Large intestine (tissue), 12 donors: ENCODE measurements at places on chromosomes 12 and 14.

DNA sequence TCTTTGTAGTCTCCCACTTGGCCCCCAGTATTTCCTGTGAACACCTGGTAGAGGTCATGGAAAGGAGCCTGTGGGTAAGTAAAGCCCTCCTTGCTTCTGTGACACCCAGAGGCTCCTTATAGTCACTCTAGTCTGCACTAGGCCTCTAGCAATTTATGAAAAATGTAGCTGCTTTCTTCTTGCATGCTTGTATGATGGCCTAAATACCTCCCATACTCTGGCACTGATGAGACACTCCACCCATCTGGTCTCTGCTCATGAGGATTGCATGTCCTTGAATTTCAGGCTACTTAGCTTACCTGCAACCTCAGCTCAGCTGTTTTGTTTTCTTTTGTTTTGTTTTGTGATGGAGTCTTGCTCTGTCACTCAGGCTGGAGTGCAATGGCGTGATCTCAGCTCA lies 4.6 kb upstream of the A2ML1 start:
- DNase-seq, result no peak

- DNase-seq, result peak; percentile 53
These were observed 159.8 kb upstream of the DAAM1 start for GRCh38 chr14:59028476-59029202.

GRCh38 chr14:83196236-83196635 lies 1662.6 kb upstream of the SEL1L start:
- no peak for DNase-seq

- DNase-seq, result no peak
These were observed 888.1 kb upstream of the MDGA2 start for GRCh38 chr14:48563489-48563888.

- peak; percentile 62 for DNase-seq
These were observed 21.8 kb upstream of the SMCO2 start for GRCh38 chr12:27424631-27425230.

DNA sequence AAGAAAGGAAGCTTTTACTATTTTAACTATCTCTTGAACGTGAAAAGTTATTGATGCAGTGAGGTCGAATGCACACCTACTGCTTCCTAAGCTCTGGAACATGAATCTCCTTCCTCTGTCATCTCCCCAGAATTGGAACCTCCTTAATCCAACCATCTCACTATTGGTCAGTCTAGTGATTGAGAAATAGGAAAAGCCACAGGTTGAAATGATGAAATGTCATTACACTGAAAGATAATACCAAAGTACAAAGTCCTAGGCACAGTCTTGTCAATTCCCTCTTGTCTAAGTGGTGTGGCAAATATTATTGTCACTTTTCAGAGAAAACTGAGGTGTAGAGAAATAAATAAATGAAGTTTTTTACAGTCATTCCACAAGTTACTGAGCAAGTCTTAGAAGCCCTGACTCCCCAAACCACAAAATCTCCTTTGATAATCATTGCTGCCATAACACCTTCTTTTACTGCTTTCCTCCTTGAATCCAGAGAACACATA lies 19.5 kb upstream of the HIGD1C start:
- DNase-seq, result peak; percentile 89

GRCh38 chr14:103521951-103522563 lies 573 bp downstream of the CKB start:
- DNase-seq, result peak; percentile 45

DNA sequence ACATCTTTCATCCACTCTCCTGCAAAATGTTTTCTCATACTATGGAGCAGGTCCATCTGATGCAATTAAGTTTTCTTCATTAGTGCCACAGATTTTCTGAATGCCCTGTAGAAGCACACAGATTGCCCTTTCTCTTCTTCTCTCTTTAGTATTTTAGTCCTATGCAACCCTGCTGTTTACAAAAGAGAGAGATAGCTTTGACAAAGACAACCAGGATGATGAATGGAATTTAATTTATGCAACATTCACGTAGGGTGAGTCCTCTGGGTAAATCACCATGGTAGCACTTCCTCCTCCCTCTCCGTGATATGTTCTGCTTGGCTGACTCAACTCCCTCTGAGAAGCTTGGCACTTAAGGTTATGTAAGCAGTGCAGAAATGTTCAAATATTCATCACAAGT lies 400.9 kb upstream of the PDE3A start:
- DNase-seq, result no peak

DNA sequence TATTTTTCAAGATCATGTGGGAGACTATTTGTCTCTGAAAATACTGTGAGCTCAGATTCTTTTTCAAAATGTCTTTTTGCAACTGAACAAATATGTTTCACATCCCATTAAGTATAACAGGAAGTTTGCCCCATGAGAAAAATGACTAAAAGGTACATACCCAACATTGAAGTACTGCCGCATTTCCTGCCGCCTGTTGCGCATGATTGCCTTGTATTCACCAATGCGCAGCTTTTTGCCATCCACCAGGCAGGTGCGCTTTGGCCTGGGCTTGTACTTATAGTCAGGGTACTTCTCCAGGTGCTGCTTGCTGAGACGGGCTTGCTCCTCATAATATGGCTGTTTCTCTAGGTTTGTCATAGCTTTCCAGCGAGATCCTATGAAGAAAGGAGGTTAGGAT lies 413.2 kb downstream of the SOX5 start:
- DNase-seq, result no peak

DNA sequence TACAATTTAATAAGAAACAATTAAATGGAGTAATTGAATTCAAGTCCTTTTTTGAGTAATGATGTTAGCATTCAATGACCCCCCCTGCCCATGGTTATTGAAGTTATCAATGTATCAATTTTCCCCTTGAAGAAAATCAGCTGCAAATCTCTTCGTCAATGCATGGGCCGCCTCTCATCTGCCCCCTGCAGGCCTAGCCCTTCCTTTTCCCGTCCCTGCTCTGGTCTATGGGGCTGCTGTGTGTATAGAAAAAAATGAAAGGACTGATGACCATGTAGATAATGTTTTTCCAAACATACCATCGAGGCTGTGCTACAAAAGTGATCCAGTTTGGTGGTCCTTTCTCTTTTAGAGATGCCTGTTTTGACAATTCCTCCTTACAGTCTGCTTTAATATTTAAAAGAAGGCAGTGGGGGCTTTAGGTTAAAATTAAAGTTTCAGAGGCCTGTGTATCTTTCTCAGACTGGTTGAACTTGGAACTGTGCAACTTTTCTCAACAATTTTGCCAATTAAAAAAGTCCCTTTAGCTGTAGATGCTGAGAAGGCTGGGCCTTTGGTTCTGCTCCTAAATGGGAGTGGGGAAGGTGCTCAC lies 98.4 kb downstream of the APAF1 start:
- no peak for DNase-seq

- no peak for DNase-seq
These were observed 121.2 kb upstream of the PLEKHG7 start for GRCh38 chr12:92581604-92582003.

- no peak for DNase-seq
These were observed 463.9 kb downstream of the GALC start for GRCh38 chr14:87529081-87529480.

GRCh38 chr12:101663298-101663697 lies 34.1 kb upstream of the CHPT1 start:
- no peak for DNase-seq

- no peak for DNase-seq
These were observed 3.3 kb downstream of the UNG start for GRCh38 chr12:109100741-109101140.

DNA sequence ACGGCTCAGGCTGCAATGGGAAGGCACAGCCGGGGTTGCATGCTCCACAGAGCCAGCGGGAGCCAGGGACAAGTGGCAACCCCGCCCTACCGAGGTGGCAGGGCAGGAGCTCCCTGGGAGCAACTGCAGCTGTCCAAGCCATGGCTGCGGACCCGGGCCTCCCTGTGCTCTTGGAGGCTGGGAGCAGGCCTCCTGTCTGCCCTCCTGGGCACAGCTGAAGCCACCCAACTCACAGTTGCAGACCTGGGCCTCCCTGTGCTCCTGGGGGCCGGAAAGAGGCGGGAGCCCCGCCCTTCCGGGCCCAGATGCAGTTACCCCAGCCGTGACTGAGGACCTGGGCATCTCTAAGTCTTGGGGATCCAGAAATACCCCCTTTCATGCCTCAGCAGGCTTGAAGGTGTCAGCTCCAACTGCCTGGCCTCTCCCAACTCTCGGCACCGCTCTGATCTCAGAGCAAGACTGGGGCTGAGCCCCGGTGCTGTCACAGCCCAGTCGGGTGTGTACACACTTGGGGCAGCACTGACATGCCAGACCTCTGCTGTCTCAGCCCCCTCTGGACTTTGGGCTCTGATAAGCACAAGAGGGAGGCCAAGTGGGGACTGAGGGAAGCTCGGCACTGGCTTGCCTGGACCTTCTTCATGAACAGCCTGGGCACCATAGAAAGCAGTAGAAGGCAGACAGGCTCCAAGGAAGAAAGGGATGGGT lies 7.5 kb upstream of the RASSF9 start:
- DNase-seq, result peak; percentile 77

DNA sequence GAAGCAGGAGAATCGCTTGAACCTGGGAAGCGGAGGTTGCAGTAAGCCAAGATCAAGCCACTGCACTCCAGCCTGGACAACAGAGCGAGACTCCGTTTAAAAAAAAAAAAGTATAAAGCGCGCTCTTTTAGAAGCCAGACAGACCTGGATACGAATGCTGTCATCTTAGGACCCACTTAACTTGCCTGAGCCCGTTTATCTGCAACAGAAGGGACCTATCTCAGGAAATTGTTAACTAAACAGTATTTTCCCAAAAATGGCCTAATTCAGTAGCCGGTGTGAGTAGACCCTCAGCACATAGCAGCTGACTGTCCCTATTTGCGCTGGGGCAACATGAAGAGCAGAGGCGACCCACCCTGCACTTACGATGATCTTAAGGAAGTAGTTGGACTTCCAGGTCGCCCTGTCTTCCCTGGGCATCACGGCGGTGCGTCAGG lies 529 bp downstream of the RPLP0 start:
- no peak for DNase-seq

GRCh38 chr12:22242726-22243125 lies 91.8 kb downstream of the ST8SIA1 start:
- no peak for DNase-seq

GRCh38 chr12:1553536-1553935 lies 40.8 kb downstream of the FBXL14 start:
- DNase-seq, result no peak

GRCh38 chr12:62922539-62922938 lies 12.4 kb downstream of the PPM1H start:
- no peak for DNase-seq

- DNase-seq, result peak; percentile 51
These were observed 24.5 kb downstream of the FIGNL2 start for GRCh38 chr12:51823875-51824565.

- no peak for DNase-seq
These were observed 146.8 kb downstream of the EMP1 start for GRCh38 chr12:13343375-13343774.

GRCh38 chr12:2319737-2320506 lies 267.1 kb downstream of the CACNA1C start:
- DNase-seq, result no peak

DNA sequence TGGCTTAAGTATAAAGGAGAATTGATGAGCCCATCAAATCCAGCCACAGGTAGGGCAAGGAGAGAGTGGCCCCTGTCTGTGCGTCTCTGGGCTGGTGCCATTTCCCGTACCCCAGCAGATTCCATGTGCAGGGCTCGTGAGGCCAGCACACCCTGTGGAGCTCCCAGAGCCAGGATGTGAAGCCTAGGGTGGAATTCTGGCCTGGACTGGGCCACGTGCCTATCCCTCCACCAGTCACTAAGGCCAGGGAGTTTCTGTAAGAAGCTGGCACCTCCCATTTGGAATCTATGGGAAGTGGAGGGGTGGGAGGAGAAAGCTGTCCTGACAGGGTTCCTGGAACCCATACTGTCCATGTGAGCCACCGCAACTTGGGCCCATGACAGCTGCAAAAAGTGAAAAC lies 148.5 kb downstream of the FOXN3 start:
- no peak for DNase-seq

DNA sequence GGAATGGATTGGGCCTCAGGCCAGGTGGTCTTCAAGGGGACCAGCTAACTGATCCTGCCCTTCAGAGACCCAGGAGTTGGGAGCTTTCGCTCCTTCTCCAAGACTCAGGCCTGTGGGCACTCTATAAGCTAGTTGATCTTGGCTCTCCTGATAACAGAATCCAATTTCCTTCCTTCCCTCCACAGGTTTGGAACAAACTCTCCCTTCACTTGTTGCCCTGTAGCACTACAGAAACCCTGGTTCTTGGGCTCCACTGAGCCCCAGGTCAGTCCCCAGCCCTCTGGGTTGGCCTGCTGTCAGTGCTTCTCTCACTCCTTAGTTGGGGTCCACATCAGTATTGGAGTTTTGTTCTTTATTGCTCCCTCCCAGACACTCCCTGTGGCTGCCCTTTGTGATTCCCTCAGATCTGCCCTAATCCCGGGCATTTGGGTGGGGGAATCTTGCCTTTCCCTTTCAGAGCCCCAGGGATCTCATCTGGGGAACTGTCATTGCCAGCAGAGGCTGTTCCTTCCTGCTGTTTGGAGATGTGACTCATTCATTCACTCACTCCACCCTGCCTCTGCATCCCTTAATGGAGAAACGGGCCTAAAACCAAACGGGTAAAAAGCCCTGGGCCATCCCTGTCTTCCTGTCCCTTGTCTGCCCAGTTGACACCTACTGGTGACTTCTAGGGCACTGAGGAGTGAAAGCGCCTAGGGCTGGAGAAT lies 4.4 kb upstream of the GPD1 start:
- DNase-seq, result no peak

- no peak for DNase-seq
These were observed 22.1 kb downstream of the RAB35 start for GRCh38 chr12:120094485-120094884.

DNA sequence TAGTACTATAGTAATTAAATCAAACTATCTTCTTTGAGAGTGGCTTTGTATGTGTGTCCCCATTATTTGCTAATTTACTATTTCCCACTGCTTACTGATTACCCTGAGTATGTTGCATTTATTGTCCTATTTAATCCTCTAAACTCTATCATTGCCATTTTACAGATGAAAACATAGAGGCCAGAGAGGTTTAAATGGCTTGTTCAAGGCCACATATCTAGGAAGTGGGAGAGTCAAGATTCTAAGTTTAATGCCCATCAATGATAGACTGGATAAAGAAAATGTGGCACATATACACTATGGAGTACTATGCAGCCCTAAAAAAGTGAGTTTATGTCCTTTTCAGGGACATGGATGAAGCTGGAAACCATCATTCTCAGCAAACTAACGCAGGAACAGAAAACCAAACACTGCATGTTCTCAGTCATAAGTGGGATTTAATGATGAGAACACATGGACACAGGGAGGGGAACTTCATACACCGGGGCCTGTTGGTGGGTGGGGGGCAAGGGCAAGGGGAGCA lies 419.7 kb downstream of the ZFP36L1 start:
- DNase-seq, result no peak

DNA sequence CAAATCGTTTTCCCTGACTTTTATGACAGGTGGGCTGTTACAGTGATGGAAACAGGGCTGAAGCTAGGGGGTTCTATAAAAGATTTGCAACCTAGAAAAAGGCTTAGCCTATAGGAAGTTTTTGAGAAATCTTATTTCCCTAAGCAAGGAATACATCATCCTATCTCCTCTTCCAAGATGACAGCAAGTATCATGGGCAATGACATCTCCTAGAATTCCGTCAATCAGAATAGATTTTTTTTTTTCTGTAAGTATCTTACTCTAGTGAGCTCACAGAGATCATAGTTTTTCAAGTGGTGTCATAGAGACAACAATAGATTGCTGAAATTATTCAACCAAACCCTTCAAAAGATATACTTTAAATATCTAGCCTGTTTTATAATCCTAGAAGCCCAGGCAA lies 108.8 kb downstream of the MYF5 start:
- no peak for DNase-seq
